Stimulated activated CD8-positive, alpha-beta memory T cell treated with anti-CD3 and anti-CD28 coated beads, Interleukin-4, amount 100 ng/mL, for 4 hours (primary cell): ENCODE measurements at places on chromosomes 12 and 14.

- DNase-seq = peak; percentile 71
Observed at GRCh38 chr12:120231316-120232011, 30.6 kb upstream of the RPLP0 start.

- no peak for DNase-seq
Observed at GRCh38 chr12:61397668-61398067, 862.5 kb upstream of the USP15 start.

DNA sequence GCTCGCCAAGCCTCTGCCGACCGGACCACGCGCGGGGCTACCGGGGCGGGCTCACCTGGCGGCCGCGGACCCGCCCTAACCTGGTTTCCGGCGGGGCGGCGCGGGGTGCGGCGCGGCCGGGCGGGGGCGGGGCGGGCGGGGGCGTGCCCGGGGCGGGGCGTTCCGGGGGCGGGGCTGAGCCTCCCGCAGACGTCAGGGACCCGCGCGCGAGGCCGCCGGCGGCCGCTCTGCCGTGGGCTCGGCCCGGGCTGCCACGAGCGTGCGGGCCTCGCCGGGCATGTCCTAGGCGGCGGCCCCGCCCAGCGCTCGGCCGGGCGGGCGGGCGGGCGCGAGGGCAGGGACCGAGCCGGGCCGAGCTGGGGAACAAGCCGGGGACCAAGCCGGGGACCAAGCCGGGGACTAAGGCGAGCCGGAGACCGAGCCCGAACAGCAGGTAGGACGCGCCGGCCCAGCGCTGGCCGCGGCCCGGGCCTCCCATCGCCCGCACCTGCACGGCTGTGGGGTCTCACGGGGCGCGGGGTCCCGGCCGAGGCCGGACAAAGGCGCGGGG, at the start of gene CEP170B:
Gene CEP170B (plus strand): TSS at position 188 of the 550 bp plus-strand sequence. CDS start 3,183 bp downstream, outside the sequence.
- DNase-seq = no peak

DNA sequence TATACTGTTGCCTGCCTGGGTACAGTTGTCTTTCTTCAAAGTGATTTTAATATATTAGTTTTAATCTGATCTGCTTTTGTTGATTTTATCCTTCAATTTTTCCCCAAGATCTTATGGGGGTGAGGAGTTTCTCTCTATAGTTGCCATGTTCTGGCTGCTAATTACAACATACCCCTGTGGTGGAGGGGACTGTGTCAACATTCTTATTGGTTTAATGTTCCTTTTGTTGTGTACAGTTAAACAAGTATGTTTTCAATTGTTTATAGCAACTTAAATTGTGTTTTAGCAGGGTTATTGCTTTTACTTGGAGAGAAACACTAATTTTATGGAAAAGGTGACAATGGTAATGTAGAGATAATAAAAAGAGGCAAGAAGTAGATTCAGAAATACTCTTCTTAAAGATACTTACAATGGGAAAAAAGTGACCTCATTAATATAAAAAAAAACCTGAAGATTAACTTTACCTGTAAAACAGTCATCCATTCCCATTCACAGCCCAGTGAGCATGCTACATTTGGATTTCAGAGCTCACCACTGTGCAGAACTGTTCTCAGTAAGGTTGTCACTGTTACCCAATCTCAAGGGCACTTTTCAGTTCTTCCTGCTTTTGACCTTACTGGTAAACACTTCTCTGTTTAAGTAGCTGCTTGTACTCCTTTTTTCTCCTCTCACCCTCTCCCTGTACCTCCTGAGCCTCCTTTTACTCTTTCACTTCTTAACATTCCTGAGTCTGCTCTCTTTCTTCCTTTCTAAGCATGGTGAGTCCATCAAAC, 8.1 kb upstream of the LRRK2 start:
- no peak for DNase-seq

DNA sequence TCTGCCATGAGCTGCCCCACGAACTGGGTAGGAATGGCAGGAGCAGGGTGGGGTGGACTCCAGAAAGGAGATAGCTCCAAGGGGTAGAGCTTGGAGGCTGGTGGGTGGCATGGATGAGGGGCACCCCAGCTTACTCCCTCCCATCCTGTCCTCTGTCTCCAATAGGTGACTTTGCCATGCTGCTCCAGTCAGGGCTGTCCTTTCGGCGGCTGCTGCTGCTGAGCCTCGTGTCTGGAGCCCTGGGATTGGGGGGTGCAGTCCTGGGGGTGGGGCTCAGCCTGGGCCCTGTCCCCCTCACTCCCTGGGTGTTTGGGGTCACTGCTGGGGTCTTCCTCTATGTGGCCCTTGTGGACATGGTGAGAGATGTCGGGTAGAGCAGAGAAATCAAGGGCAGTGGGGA, 7.1 kb downstream of the SLC39A5 start:
- no peak for DNase-seq

- DNase-seq = no peak
Observed at GRCh38 chr12:132374612-132375445, 45.4 kb upstream of the GALNT9 start.

DNA sequence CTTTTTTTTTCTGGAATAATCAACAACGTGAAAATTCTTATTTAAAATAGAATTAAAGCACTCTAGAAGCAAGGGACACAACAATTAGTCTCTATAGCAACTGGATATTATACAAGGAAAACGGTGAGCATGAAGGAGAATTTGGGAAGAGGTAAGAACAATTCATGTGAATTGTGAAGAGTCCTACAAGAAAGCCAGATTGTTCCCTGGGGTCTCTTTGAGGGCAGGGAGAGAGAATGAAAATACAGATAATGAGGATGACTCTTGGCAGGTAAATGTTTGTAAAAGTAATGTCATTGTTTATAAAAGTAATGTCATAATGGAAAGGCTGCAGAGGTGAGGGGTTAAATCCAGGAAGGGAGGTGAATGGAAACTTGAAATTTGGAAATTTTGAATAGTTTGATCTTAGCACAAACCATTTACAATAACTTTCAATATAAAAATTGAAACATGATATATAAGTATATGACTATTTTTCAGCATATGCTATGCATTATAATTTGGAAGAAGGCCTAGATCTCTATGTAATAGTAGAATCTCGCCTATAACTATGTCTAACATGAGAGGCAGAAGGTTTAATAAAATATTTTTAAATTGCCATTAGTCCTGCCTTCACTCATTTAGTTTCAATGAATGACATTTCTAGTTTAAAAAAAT, 378.8 kb upstream of the DCN start:
- DNase-seq = no peak

DNA sequence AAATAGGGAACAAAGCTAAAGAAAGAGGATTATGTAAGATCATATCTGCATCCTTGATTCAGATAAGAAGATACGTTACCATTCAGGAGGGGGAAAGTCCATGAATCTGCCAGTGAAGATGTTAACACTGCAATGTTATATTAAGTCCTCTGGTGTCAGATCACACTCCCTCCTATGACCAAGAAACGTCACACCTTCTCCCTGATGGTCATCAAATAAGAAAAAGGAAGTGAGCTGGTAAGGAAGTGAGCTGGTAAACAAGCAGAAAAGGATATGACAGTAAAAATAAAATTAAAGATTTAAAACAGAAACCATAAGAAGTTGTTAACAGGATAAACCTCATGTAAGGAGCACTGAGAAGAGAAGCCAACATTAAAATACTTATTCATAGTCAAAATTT, 340.2 kb downstream of the SEC23A start:
- no peak for DNase-seq

GRCh38 chr12:12442548-12443071, 85.7 kb downstream of the BORCS5 start:
- no peak for DNase-seq

DNA sequence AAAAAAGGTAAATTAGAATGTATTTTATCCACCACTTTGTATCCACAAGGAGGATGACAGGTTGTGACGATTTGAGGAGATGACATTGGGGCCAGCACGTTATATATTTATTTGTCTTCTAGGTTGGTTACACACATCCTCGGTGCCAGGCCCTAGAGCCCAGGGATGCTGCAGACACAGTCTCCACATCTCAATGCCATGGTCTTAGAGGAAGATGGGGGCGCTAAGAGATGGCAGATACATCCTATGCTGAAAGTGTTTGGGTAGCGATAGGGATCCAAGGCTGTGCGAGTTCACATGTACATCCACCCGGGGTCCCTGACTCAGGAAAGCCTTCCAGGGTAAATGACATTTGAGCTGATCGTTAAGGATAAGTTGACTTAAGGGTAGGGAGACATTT, 193.1 kb upstream of the GSC start:
- no peak for DNase-seq

GRCh38 chr14:64817631-64818030, 62.1 kb downstream of the SPTB start:
- no peak for DNase-seq

DNA sequence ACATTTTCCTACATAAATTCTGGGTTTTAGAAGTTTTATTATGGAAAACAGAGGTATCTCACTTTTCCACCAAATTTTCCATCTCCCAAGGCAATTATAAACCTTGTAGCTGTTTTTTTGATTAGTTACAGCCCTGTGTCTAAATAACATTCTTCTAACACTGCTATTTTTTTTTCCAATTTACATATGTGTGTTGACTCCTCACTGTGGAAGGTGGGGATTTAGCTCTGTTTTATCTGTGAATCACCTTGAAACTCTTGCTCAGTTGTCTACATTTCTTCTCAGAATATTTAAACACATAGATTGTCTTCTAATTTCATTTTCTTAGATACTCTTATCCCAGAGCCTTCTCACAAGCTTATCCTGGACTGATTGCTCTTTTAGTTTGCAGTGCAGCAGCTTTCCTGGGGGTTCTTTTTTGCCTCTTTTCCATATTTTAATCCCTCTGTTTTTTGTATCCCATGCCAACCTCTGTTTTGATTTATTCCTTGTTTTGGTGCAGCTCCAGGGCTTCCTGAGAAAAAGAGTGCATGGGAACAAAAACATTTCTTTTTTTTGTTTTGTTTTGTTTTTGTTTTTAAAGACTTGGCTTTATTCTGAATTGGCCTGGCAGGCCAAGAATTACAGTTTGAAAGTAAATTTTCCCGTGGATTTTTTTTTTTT, 36.7 kb downstream of the TBC1D15 start:
- DNase-seq = no peak

GRCh38 chr12:50102131-50102531, 1.7 kb upstream of the GPD1 start:
- DNase-seq = no peak

- DNase-seq = no peak
Observed at GRCh38 chr14:72457641-72458040, 436.3 kb downstream of the DPF3 start.

GRCh38 chr12:39441189-39441962, 1.5 kb downstream of the KIF21A start:
- no peak for DNase-seq

DNA sequence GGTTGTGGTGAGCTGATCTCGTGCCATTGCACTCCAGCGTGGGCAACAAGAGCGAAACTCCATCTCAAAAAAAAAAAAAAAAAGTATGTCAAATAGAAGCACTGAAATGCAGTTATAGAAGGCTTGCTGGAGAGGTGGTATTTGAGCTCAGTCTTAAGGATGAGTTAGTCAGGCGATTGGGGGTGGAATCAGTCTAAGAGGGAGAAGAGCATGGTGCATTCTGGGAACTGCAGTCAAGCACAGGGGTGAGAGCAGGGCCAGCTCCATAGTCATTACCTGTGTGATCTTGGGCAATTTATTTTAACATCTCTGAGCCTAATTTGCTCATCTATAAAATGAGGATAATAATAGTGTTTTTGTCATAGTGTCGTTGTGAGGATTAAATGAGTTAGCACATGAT, 5.9 kb upstream of the GNB3 start:
- no peak for DNase-seq

DNA sequence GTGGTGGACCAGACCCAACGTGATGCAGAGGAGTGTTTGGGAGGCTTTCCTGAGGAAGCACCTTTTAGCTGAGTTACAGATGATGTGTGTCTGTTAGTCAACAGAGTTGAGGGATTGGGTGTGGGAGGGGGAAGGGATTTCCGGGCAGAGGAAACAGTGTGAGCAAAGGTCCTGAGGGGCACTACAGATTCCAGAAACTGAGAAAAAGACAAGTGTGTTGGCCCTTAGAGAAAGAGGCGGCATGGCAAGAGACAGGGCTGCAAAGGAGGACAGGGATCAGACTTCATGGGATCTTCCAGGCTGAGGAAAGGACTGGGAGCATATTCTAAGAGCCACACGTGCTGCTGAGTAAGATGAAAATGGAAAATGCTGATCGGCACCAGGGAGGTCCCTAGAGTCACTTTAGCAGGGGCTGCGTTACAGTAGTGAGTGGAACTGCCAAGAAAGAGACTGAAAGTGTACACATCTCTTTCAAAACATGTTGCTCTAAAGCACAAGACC, 9.4 kb upstream of the RPS6KL1 start:
- no peak for DNase-seq

DNA sequence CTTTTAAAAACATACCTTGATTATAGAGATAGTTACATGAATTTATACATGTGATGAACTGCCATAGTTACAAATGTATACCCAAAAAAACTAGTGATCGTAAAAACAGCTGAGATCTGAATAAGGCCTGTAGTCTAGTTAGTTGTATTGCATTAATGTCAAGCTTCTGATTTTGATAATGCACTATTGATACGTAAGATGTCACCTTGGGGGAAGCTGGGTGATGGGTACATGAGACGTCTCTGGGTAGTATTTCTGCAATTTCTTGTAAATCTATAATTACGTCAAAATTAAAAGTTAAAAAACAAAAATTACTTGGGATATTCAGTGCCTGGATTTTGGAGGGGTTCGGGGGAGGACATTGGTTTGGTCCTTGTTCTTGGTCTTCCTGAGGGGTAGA, 144.4 kb downstream of the SAMD4A start:
- no peak for DNase-seq

DNA sequence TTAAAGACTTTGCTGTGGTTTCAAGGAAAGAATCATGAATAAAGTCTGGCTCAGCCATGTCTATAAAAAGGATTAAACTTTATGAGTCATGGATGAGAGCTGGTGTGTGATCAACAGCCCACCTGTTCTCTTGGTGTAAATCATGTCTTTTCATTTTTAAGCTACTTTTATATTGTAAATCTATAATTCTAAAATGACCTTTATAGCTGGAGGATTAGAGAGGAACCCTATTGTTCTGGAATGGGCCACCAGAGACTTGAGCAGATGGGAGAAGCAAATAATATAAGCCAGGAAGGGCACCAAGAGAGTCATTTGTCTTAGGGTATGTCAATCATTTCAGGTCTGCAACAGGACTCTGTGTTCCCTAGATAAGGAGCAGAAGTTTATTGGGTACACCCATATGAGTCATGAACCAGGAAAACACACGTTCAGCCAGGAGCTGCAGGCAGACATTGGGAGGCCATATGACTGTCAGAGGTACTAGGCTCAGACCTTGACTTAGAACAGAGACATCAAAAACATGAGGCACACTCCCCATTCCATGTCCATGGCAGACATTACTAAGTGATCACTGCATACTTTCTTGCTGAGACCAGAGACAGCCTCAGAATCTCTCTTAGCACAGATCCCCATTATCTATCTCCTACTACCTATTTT, 49.3 kb downstream of the NDUFA12 start:
- DNase-seq = no peak
